ENCODE measurements at places on chromosomes 12 and 14.

- DNase-seq, result no peak
Measured at GRCh38 chr14:73238941-73239340, 1.6 kb downstream of the PAPLN start.

DNA sequence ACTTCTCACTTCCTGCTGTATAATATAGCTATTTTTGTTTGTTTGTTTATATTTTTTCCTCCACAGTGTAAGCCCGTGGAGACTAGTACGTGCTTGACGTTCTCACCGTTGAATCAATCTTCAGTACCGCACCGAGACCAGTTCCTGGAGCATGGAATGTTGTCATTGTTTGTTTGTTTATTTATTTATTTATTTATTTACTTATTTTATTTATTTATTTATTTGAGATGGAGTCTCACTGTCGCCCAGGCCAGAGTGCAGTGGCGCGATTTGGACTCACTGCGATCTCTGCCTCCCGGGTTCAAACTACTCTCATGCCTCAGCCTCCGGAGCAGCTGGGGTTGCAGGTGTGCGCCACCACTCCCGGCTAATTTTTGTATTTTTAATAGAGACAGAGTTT lies 506.6 kb upstream of the TMEM132C start:
- no peak for DNase-seq

DNA sequence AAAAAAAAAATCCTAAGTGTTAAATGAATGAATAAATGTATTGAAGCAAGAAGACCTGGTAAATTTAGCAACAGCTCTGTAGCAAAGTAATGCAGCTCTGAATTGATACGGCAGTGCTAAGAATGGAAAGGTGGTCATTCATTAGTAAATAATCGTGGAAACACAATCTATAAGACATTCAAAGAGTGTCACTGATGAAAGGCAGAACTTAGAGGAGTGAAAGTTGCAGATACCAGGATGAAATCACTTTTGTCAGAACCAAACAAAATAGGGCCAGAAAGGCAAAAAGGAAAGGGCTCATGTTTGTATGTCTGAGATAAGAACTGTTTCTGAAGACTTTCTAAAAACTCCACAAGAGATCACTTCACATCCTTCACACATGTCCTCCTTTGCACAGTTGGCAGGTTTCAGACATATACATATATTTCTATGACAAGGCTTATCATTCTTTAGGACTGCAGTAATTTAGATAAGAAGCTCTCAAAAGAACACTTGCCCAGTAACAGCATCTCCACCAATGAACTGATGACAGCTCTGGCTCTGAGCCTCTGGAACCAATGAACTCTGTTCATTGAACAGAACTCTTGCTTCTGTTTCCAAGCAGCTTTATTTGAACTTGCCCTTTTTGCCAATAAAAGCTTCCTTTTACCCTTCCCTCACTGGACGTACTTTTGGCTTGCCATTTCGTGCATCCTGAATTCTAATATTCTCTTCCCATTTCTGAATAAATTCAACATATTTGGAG lies 4.2 kb upstream of the LRR1 start:
- DNase-seq, result no peak

DNA sequence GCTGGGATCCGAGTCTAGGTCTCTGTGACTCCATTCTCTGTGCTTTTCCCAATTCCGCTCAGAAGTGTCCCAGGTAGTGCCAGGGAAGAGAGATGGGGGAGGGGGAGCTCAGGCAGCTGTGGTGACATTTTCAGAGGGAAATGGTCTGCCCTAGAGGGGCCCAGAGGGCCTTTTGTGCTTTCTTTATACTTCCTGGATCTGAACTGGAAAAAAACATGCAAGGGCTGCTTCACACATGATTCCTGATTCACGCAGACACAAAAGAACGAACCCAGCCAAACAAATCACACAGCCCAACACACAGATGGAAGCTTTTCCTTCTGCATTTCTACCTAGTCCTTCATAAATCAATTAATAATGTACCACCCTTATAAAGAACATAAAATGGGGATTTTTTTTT lies 26.5 kb downstream of the GPR68 start:
- no peak for DNase-seq

DNA sequence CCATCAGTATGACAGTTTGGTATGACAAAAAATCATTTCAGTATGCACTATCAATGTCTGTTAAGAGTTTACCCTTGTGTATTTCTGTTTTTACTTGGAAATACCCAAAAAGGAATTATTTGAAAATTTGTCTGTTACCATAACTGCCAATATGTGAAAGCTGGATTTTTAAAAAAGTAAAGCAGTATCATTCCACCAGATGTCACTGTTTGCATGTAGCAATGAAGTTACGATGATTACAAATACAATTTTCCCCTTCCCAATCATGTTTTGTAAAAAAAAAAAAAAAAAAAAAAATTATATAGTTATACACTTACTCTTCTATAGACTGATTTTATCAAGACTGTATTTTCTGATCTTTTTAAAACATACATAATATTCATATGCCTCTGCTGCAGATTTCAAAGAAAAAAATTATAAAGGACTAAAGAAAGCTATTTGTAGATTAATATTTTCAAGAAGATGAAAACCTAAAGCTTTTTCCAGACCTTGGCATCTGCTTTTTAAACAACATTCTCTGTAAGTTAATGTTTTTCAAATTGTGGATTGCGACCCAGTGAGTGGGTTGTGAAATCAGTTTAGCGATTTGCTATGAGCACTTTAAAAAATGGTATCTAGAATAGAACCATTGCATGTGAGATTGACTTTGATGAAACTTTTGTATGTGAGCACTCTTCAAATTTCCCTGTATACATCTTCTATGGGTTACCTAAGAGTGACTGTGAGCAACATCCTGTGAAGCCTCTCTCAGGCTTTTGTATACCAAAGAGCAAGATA lies 114.2 kb downstream of the TTC6 start:
- no peak for DNase-seq

GRCh38 chr14:102717276-102717675 lies 60.0 kb upstream of the TRAF3 start:
- DNase-seq, result no peak

DNA sequence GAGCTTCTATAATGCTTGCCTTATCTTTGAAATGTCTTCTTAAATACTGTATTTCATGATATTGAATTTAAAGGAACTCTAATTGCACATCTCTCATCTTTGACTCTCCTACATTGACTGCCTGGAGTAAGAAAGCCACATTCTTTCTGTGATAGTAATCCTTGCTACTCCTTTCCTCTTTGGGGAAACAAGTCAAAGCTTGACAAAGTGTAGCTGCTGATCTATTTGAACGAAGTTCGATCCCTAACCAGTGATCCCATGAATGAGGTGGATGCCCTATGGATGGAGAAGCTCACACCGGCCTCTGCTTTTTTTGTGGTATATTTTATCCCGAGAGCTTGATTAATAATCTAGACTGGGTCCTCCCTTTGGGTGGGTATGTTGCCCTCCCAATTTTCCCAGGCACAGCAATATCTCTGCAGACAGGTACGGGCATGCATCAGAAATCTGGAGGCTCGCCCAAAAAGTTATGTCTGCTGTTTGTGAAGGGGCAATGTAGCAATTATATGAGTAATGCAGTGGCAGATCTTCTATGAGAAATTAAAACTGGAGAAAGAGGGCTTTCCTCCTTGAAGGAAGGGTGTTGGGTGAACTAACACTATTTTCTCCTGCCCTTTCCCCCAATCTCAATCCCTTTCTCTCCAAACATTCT lies 163.0 kb upstream of the FRMD6 start:
- DNase-seq, result no peak

- no peak for DNase-seq
Measured at GRCh38 chr14:37623426-37623951, 28.1 kb downstream of the TTC6 start.

- no peak for DNase-seq
Measured at GRCh38 chr14:33475623-33476022, 475.3 kb downstream of the EGLN3 start.

DNA sequence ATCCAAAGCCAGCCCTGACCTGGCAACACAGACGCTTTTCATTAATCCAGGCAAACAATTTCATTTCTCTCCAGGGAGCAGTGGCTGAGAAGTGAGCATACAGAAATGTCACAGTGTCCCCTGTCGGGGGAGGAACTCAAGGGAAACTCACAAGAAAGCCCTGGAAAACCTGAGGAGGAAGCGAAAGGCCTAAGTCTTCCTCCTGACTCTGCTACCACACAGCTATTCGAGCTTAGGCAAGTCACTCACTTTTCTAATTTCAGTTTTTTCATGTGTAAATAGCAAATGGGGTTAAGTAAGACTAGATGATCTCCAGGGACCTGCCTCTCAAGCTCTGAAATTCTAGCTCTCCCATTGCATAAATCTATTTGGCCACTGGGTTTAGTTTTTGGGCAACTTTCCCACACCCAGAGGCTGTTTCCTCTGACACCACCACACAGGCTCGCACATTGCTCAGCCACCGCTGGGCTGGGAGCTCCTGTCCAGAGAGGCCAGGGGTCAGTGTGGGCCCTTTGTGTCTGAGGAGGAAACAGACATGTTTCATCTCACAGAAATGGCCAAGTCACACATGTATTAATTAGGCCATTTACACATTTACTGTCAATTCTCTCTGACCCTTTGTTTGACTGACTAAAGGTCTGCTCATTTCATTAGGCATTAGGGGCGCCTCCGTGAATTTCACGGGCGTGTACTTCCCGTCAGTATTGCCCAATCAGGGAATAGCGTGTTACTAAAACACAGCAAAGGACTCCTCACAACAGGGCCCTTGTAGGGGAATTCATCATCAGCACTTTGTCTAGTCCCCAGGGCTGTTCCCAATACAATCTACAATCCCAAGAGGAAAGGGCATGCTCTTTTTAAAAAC lies 9.8 kb upstream of the PNMA1 start:
- peak; percentile 28 for DNase-seq

DNA sequence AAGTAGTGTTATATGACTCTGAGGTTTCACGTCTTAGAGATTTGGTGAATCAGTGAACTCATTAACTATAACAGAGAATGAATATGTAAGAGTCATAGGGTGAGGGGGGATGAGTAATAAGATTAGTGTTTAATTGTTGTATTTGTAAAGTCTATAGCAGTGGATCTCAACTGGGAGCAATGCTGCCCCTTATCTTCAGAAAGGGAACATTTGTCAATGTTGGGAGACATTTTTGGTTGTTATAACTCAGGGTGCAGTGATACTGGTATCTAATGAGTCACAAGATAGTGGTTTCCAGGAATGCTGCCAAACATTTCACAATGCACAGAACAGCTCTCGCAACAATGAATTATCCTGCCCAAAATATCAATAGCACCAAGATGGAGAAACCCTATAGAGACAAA lies 1193.7 kb downstream of the GALC start:
- no peak for DNase-seq

GRCh38 chr14:44778604-44779003 lies 183.1 kb downstream of the KLHL28 start:
- DNase-seq, result no peak

- peak; percentile 16 for DNase-seq
Measured at GRCh38 chr14:87628129-87628528, 364.9 kb downstream of the GALC start.

DNA sequence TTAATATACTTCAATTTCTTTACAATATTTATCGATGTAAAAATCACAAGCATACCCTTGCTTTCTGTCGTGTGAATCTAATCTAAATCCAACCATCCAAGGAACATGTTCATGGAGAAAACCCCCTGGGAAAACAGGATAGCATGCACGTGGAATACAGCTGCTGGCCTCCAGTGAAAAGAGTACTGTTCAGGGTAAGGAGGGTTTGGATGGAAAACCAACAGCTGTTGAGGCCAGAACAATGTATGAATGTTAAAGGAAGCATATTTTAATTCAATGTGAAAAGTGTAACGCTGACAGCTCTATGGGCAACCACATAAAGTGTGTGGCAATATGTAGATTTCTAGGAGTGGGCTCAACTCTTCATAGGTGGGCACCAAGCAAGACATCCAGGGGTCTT lies 344.0 kb downstream of the TMEM132D start:
- no peak for DNase-seq

DNA sequence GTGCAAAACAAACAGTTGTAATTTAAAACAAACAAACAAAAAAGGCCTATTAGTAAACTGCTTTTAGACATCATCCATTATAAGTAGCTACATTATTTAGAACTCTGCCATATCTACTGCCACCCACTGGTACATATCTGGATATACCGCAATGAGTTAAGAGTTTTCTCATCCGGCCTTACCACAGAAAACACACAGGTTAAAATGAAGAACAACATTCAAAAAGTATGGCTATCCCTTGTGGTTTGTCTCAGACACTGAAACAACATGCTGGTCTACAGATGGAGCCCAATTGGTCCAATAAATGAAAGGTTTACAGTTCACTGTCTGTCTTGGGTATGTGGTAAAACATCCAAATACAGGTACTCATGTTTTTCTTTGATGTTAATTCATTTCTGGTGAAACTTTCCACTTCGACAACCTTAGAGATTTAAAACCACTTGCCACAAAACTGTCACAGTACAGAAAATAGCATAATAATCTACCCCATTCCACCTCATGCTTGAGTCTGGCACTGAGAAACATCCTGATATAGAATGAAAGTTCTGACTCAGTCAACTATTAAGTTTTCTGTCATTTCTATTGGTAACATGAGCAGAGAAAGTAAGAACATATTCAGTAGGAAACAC lies 354.3 kb downstream of the CEP128 start:
- DNase-seq, result no peak

GRCh38 chr12:121915841-121916321 lies 2.5 kb upstream of the CFAP251 start:
- no peak for DNase-seq
